Activated naive CD4-positive, alpha-beta T cell treated with anti-CD3 and anti-CD28 coated beads, Interleukin-2, amount 50 U/mL, for 72 hours (primary cell): ENCODE measurements at places on chromosomes 2 and 18. TPM values are rescaled to one million over a fixed set of nuclear protein-coding genes. Genes with fewer than 3 reads are reported as not detected.

The MOCOS gene
- 0.19 TPM for total RNA-seq

The FBXO36 gene
- 1.3 TPM for total RNA-seq

The DSG1 gene
- not detected for total RNA-seq

The AGXT gene
- not detected for total RNA-seq

The CD226 gene
- total RNA-seq: 42.4 TPM

The DLX1 gene
- not detected for total RNA-seq
